ENCODE measurements at places on chromosomes 2 and 18.

DNA sequence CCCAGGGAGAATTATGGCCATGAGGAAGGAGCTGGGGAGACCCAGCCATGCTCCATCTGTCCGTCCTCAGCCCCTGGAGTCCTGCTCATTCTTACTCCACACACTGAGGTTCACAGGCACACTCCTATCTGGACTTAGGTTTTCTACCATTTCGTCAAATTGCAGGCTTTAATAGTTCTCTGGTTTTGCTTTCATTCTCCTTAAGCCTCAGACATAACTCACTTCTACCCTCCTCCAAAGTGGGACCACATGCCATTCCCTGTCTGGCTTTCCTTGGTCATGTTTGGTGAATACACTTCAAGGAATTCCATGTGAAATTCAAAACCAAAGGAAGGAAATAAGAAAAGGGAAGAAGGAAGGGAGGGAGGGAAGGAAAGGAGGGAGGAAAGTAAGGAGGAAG lies 115.7 kb downstream of the CMPK2 start:
- no peak for DNase-seq

- DNase-seq: no peak
Measured at GRCh38 chr18:50441016-50441415, 66.2 kb downstream of the SKA1 start.

- no peak for DNase-seq
Measured at GRCh38 chr2:219461047-219461514, 26.4 kb downstream of the SPEG start.

GRCh38 chr2:238157506-238158017 lies 1.2 kb upstream of the ERFE start:
- no peak for DNase-seq

- DNase-seq: no peak
Measured at GRCh38 chr2:8677646-8678592, 3.9 kb upstream of the ID2 start.

- DNase-seq: no peak
Measured at GRCh38 chr18:78969574-78970315, 9.9 kb upstream of the SALL3 start.

DNA sequence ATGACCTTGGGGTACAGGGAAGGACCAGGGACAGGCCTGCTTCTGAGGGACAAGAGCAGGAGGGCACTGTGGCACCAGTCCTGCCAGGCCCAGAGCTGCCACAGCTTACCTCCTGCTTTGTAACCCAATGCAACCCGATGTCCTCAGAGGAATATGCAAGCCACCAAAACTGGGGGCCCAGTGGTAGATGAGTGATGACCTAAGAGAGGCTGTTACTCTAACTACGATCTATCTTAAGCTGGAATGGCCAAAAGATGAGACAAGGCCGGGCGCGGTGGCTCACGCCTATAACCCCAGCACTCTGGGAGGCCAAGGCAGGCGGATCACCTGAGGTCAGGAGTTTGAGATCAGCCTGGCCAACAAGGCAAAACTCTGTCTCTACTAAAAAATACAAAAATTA lies 12.8 kb downstream of the CYB5A start:
- no peak for DNase-seq

DNA sequence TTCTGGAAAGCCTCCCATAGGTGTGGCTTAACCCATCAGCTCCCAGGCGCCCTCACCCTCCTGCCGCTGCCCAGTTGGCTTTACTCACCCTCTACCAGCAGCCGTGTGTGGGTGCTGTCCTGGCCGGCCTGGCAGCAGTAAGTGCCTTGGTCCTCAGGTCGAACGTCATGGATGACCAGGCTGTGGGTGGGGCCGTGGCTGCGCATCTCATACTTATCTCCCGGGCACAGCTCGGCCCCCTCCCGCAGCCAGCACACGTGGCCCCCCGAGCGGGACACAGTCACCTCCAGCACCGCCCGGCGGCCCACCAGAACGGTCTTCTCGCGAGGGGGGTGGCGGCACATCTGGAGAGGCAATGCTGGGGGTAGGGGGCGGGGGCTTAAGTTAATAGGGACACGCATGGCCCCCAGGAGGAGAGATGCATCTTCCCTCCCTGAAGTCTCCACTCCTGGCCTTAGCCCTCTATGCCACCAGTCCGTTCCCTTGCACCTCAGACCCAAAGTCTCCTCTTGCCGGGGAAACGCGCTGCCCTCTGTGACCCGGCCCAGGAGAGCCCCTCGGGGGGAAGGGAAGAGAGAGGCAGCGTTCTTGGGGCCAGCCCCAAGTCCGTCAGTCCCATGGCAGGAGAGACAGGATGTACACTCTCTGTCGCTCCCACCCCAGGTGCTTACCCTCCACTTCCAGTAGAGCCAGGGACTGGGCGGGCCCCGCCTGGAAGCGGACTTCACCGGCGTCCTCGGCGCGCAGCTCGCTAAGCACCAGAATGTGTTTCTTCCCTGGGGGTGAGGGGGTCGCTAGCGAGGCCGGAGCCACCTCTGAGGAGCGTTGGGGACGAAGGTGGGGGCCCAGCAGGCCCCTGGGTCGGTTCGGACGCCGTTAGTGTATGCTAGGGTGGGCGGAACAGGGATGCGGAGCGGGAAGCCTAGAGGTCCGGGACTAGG lies 7.9 kb downstream of the TMEM198 start:
- DNase-seq: no peak

DNA sequence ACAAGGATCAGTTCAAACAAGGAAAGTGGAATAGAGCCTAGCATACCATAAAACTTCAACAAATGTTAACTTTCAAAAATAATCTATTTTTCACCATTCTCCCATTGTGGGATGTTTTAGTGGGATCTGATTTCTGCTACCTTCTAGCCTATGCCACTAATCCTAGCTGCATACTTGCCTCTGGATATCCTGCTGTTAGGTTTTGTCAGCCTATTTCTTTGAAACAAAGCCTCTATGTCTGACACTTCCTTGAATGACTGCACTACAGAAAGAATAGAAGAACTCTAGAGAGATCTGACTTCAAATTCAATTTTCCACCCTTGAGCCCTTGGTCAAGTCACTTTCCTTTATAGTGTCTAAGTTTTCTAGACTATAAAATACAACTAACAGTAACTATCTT lies 291.5 kb downstream of the PTH2R start:
- no peak for DNase-seq

DNA sequence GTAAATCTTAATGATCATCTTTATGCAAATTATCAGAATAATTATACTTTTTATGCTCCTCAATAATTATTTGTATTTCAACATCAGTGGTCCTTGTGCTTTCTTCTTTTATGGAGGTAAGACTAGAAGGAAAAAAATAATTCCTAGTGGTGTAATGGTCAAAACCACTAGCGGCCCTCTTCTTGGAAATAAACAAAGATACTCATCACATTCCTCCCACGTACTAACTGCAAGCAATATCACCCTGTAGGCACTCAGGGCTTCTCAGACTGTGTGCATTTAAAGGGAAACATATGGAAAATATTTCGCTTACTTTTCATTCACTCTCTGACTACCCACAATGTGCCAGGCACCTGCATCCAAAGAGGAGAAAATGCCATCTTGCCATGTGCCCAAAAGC lies 263.7 kb downstream of the DOK6 start:
- no peak for DNase-seq

DNA sequence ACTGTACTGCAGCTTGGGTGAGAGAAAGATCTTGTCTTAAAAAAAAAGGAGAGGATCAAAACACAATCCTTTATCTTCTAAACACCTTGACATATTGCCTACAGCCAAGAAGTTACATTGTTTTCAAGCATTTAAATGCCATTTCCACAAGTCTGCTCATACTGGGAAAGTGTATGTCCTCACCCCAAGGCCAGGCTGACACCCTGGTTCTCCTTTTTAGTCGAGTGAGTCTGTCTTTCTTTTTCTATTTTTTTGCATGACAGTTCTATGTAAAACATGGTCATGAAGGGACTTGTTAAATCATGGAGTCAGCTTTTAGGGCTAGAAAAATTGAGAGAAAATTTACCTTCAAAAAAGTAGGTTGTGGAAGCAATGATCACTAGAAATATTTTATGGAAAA lies 233.3 kb downstream of the FAM210A start:
- no peak for DNase-seq

GRCh38 chr18:61898640-61899101 lies 5.9 kb upstream of the RNF152 start:
- no peak for DNase-seq

DNA sequence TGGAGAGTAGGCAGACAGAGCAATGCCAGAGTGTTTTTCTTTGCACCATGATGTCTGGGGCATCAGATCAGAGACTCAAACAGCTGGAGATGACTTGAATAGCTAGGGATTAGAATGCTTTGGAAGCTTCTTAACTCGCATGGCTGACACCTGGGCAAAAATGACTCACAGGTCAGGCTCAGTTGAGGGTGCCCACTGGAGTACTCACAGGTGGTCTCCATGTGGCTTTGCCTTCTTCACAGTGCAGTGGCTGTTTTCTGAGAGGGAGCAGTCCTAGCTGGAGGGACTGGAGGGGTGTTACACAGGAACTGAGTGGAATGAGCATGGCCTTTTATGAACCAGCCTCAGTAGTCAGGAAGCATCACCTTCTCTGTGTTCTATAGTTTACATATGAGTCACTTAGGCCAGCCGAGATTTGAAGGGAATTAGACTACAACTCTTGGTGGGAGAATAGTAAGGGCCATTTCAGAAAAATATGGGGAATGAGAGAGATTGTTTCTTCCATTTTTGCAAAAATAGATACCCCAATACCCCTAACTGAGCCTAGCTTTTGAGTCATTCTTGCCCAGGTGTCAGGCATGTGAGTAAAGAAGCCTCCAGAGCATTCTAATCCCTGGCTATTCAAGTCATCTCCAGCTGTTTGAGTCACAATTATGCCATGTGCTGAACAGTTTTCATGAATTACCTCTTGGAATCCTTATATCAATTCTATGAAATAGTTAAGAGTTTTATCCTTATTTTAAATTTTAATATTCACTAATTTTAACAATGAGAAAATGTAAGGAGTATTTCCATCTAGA lies 7.1 kb upstream of the PPP1R1C start:
- DNase-seq: no peak

- DNase-seq: no peak
Measured at GRCh38 chr2:204339212-204339715, 206.0 kb upstream of the PARD3B start.

GRCh38 chr18:79523736-79524180 lies 128.0 kb downstream of the NFATC1 start:
- peak; percentile 59 for DNase-seq

- no peak for DNase-seq
Measured at GRCh38 chr2:6653281-6653750, 212.4 kb downstream of the CMPK2 start.

DNA sequence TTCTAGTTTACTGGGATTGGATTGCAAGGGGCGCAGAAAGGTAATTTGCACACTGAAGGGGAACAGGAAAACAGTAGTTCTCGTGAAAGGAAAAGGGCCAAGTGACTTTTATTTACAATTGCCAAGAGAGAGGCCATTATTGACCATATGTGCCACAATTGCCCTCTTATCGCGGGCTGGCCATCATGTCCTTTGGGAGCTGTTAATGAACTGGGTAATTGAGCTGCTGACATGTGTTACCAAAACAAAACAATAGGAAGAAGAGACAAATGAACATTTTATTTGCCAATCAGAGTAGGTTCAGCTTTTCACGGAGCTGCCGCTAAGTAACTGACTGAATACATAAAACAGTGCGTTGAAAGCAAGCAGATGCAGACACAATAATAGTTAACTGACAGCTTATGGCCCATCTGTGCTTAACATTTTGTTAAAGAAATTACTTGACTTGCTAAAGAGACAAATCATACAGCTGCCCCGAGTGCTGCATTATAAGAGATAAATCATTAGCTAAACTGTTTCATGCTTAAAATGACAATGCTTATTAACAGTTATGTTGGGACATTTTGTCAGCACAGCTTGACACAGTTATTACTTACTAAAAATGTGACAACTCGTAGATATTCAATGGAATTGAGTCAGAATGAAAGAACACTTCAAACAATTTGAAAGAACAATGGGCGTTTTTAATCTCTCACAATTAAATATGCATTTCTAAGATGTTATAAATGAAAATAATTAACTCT lies 57.5 kb downstream of the PAX3 start:
- DNase-seq: no peak

DNA sequence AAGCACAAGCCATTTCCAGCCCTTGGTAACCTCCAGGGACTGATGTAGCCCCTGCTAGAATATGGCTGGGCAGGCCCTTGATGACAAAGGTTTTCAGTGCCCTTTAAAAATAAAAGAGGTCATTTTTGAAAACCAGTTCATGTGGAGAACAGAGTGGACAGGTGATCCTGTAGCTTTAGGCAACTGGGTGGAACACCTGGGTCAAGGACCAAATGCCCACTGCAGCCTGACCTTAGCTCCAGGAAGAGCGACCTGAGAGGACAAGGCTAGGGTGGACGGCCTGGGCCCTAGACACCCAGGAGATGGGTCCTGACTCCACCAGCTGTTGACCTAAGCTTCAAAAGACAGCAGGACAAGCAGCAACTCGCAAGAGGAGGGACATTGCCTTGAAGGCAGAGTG lies 116.6 kb downstream of the LIPG start:
- no peak for DNase-seq

DNA sequence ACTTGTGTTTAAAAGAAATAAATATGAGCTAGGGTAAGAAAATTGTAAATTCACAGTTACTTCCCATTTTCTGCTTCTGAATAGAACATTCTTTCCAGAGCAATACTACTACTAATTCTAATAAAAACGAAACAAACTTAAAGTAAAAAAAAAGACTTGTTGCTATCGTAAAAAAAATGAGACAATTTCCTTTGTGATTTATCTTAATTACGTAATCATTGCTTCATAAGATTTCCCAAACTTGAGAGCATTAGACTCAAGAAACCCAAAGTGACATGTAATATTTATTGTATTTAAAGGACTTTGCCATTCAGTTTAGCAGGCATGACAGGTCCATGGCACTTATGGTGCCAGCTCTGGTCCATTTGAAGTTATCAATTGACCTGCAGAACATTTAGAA lies 153.8 kb downstream of the AQP4 start:
- no peak for DNase-seq

- DNase-seq: no peak
Measured at GRCh38 chr2:224209555-224210285, 170.6 kb upstream of the SERPINE2 start.

GRCh38 chr2:29226375-29226774 lies 111.2 kb downstream of the CLIP4 start:
- DNase-seq: no peak

DNA sequence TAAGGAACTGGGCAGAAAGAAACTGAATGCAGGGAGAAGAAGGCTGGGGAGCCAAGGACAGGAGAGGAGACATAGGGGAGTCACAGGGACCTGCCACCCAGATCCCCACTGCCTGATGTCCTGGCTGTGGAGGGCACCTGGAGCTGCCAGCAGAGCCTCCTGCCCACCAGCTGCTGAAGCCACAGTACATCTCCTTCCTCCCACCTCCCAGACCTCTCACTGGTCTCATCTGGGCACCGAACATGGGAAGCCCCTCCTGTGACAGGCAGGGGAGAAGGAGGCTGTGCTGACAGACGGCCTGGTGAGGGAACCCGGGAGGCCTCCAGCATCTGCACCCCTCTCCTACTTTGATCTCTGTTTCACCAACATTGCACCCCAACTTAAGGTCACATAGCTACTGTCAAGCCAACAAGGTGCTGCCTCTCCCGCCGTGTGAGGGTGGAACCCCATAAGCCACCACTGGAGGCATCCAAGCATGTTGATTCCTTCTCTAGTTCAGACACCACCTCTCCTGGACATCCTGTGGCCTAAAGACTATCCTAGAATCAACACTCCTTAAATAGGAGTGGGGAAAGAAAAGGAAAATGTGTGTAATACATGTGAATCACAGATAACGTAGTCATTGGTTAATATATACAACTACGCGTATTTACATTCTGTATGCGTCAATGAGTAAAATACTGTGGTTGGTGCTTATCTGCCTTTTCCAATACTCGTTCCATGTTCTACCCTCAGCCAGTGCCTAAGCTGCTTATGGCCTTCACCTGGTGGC lies 3.5 kb upstream of the RNPEPL1 start:
- no peak for DNase-seq

GRCh38 chr18:55018602-55019001 lies 59.3 kb upstream of the CCDC68 start:
- DNase-seq: no peak

All from GM19239 (cell line).